ENCODE measurements at places on chromosomes 11 and 22.
A peak's percentile ranks its signal among the peaks of the same experiment; 100 is the strongest.

- no peak for DNase-seq
These were observed 7.0 kb downstream of the THY1 start for GRCh38 chr11:119415966-119416365.

DNA sequence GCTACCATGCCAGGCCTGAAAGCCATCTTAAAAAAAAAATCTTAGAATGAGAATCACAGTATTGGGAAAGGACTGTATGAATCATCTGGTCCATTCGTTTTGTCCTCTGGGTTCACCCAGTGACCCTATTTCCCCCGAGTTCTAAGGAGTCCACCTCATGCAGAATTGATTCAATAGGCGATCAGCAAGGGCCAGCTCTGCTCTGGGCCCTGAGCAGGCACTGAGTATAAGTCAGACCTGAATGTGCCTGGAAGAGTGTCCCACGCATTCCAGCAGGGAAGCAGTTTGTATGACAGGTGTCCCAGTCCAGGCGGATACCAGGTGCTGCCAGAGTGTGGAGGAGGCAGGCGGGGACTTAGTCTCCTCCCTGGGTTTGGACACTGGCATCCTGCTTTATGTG lies 883 bp upstream of the HMOX1 start:
- no peak for DNase-seq

DNA sequence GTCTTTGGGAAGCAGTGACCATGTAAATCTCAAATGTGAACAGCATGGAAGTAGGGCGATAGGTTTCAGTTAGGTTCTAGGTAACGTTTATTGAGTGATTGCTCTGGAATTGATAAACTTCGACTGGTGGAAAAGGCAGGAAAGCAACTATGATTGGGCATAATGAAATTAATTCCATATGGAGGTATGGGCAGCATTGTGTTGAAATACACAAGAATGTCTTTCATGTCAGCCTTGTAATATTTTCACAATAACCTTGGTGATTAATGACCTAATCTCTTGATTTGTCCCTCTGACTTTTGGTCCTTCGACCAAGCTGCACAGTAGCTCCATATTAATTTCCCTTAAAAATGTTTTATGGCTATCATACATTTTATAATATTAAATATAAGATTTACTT lies 2.8 kb downstream of the CEP57 start:
- DNase-seq = no peak

DNA sequence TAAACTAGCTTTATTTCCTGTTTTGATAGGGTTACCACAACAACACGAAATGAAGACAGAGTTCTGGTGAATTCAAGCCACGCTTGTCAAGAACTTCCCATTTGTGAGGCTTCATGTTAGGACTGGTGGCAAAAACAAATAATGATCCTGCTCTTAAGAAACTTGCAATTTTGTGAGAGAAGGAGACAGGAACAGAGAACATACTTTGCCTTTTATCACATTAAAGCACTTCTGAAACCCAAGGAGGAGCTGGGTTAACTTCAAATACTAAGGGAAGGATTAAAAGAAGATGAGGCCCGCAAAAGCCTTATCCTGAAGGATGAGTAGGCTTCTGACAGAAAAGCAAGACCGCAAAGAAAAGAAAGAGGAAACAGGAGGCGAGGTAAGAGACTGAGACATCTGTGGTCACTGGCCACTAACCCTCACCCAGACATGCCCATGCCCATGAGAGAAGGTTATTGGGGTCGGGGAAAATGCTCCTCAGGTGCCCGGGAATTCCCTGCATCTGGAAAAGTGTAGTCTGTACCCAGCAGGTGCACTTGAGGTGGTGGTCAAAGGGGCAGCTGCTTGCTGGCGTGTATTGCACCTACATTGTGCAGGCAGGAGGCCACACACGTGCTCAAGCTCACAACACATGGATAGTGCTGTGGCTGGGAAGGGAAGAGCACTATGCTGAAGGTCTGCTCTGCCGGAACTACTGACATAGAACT lies 50.5 kb downstream of the MAPK1 start:
- DNase-seq = peak; percentile 95

DNA sequence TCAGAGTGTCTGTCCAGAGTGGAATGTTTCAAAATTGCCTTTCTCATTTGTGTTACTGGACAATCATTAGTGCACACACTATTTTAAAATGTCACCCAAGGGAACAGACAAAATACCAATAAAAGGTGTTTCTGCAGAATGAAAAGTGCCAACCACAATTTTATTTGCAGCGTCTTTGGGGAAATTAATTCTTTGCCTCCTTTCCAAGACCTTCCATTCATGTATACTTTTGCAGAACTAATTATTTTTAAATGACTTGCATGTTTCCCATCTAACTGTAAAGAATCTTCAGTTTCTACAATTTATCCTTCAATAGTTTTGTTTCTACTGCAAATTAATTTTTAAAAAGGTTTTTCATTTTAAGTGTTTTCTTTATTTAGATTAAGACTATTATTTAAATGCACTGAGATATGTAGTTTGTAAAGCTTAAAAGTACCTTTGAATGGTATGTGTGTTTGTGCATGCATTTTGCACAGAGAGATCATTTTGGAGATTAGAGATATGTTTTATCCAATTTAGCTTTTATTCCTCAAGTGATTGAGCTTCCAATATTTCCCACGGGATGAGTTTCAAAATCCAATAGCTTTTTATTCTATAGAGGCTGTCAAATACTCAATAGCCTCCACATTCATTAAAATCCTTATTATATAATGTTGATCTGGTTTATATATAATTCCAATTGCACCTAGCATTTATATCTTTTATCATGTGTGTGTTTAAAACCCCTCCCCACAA lies 1235.7 kb downstream of the LRRC4C start:
- no peak for DNase-seq

Data from choroid plexus epithelial cell (primary cell).